ENCODE measurements at places on chromosomes 2 and 18.

DNA sequence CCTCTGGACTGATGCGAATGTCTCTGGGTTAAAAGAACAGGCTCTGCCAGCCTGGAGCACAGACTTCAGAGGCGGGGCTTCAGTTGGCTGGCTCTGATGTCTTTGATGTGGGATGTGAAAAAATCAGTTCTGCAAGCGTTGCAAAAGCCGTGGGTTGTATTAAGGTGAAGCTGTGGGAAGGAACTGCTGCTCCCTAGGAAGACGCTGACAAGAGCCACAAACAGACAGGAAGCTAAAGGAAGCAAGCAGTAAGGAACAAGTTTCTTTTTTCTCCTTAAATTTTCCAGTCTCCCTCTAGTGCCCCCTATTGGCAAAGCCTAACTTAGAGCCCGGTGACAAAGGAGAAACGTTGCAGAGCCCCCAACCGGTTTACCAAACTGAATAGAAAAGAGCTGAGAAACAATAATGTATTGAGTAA lies 239.0 kb downstream of the CCDC178 start:
- no peaks in the 10 kb centered on the region for H3K36me3 ChIP-seq
- no peak overlapping the region for H3K4me3 ChIP-seq
- no peak overlapping the region for H3K27ac ChIP-seq
- H3K27me3 ChIP-seq, result no peaks in the 10 kb centered on the region

DNA sequence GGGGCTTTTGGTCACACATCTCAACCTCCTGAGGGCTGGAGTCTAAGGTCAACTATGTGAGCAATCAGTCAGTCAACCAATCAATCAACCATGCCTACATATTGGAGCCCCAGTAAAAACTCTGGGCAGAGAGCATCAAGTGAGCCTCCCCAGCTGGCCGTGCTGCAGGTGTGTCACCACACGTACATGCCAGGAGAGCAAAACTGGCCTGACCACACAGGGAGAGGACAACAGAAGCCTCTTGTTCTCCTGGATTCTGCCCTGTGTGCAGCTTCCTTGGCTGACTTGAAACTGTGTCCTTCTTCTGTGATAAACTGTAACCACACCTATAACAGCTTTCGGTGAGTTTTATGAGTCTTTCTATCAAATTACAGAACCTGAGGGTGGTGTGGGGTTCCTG lies 25.9 kb downstream of the GPR35 start:
- no peak for DNase-seq
- peaks cover 13% of the 10 kb centered on the region for H3K4me1 ChIP-seq
- peaks cover 28% of the 10 kb centered on the region for H3K27me3 ChIP-seq
- no peak overlapping the region for H3K4me3 ChIP-seq

- DNase-seq, result no peak
- no peaks in the 10 kb centered on the region for H3K36me3 ChIP-seq
- H3K27me3 ChIP-seq, result no peaks in the 10 kb centered on the region
- no peaks in the 10 kb centered on the region for H3K4me1 ChIP-seq
Observed at GRCh38 chr2:178858896-178859625, 51.8 kb upstream of the TTN start.

DNA sequence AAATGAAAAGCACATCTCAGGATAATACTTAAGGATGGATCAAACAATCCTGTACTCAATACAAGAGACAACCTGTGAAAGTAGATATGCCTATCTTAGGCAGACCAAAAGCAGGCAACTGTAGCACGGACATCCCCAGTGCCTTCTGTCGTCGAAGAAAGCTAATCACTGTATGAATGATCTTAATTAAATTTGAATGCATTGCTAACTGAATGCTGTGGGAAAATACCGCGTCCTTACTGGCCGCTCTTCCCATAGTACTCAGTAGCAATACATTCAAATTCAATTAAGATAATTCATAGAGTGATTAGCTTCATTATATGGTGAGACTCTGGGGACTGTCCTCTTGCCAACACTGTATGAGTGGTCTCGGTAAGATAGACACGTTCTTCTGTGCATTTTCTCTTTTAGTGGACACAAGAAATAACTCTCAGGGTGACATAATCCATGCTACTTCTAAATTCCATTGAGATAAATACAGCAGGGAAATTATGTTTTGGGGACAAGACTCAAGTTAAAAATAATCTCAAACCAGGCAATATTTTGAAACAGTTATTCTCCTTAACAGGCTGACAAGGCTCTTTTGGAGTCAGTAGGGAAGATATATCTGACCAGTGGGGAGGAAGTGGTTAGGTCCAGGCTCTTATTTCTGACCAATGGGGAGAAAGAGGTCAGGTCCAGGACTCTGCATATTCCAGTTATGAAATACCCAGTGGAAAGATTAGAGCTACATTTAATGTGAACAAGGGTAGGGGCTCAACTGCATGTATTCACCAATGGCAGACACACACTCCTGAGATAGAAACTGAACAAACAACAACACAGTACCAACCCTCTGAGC lies 97.3 kb downstream of the DOCK10 start:
- no peaks in the 10 kb centered on the region for H3K27me3 ChIP-seq
- peak overlapping the region; percentile 94 for H3K27ac ChIP-seq
- DNase-seq, result no peak
- H3K4me3 ChIP-seq, result peak overlapping the region; percentile 75
- H3K4me1 ChIP-seq, result peaks cover 73% of the 10 kb centered on the region
- H3K36me3 ChIP-seq, result peaks cover 8% of the 10 kb centered on the region

GRCh38 chr18:32548688-32549087 lies 78.0 kb upstream of the GAREM1 start:
- H3K4me3 ChIP-seq, result no peak overlapping the region
- no peak overlapping the region for H3K27ac ChIP-seq
- no peak for DNase-seq
- no peaks in the 10 kb centered on the region for H3K4me1 ChIP-seq
- peaks cover 27% of the 10 kb centered on the region for H3K27me3 ChIP-seq

DNA sequence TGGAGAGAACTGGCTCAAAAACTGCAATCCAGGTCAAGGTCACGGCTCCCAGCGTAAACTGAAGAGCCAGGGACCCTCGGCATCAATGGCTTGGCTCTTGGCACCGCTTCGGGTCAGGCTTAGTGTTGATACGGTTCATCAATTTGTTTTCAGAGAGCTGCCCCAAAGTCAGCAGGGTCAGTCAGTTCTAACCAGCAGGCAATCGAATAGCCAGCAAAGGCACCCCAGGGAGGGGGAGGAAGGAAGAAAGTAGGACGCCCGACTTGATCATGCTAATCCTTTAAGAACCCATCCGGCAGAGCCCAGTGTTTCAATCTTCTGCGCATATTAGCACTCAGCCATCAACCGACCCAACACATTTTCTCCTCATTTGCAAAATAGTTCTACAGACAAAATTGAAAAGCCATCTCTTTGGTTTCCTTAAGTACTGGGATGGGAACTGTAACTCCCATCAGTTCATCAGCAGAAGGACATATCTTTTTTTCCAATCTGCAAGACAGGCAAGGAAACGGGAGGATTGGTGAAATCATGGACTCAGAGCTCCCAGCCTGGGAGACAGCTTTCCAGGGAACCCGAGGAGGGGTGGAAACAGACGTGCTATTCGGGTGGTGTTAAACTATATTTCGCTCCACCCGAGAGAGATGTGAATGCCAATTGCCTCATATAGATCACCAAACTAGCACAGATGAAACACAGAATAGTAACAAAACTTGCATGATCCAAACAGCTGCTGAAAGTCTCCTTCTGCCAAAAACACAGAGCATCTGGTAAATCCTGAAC lies 40.7 kb upstream of the CABLES1 start:
- no peak for DNase-seq
- peaks cover 7% of the 10 kb centered on the region for H3K36me3 ChIP-seq
- peaks cover 1% of the 10 kb centered on the region for H3K4me1 ChIP-seq
- H3K27ac ChIP-seq, result no peak overlapping the region
- H3K4me3 ChIP-seq, result no peak overlapping the region
- peaks cover 22% of the 10 kb centered on the region for H3K27me3 ChIP-seq

DNA sequence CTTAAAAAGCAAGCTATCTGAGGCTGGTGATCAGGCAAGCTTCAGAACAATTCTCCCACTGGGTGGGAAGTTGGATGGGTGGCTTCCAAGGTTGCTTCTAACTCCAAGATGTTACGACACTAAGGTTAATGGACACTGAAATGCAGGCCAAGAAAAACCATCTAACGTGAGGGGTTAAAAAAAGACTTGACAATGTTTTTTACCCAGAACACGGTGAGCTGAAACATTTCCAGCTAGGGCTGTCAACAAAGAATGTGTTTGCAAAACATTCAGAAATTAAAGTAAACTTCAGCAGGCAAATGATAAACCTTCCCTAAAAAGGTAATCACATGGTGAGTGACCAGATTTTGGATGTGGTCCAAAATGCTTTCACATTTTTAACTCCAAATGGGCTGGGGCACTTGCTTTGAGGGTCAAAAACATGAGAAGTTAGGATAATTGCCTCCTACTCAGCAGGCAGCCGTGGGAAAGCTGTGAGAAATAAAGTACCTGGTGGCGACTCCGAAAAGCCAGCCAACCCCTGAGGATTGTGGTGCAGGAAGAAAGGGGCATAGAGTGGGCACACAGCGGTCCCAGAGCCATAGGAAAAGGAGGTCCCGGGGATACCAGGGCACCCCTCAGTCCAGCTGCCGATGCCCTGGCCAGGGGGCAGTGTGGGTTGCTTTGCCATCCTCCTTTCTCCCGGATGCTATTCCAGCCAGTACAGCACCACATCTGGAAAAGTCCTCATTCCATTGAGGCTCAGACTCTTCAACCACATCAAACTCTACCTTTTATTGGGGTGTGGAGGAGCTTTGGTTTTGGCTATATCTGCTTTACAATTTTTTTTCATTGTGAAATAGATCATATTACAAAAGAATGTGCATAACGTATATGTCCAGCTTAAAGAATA lies 90.0 kb upstream of the ATL2 start:
- no peak for DNase-seq
- peaks cover 2% of the 10 kb centered on the region for H3K4me1 ChIP-seq
- H3K27ac ChIP-seq, result no peak overlapping the region
- peaks cover 3% of the 10 kb centered on the region for H3K36me3 ChIP-seq
- H3K27me3 ChIP-seq, result peaks cover 8% of the 10 kb centered on the region

- H3K4me3 ChIP-seq, result no peak overlapping the region
- no peaks in the 10 kb centered on the region for H3K36me3 ChIP-seq
- no peaks in the 10 kb centered on the region for H3K27me3 ChIP-seq
- H3K4me1 ChIP-seq, result no peaks in the 10 kb centered on the region
- no peak overlapping the region for H3K27ac ChIP-seq
Observed at GRCh38 chr2:229133155-229133772, 137.8 kb downstream of the PID1 start.

Data from effector memory CD8-positive, alpha-beta T cell (primary cell).